ENCODE measurements at places on chromosomes 2 and 18.

- DNase-seq: no peak
These were observed 10.1 kb downstream of the SERPINB8 start for GRCh38 chr18:63980027-63980426.

DNA sequence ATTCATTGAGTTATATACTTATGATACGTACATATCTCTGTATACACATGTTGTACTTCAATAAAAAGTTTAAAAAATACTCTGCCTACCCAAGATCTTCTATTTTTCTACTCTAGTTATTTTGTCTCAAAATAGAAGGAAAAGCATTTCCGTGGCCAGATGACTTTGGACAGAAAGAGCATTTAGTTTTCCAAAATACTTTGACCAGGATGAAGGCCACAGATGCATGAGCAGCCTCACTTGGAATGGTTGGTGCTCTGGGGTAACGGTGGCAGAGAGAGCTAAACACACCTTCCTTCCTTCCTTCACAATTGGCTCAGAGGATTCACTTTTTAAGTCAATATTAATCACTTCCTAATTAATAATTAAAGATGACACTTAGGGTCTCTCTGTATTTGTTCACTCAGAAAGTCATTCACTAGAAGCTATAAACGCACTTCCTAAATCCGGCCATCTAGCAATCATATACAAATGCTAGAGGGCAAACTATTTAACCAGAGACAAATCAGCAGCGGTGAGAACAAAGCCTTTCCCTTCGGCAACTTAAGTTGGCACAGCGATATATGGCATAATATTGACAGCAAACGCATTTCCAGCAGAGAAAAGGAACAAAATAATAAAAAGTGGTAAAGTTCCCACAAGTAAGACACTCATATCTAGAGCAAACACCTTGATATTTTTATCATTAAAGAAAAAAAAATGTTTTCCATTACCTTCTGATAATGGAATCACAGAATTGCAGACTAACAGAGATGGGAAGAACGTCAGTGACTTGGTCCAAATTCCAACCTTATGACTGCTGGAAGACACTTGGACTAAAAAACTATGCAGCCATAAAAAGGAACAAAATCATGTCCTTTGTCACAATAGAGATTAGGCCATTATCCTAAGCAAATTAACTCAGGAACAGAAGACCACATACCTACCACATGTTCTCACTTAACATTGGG, 55.9 kb upstream of the NARS1 start:
- DNase-seq: no peak

GRCh38 chr2:134703426-134703825, 15.4 kb downstream of the TMEM163 start:
- DNase-seq: no peak

- DNase-seq: no peak
These were observed 145.4 kb downstream of the DCDC2C start for GRCh38 chr2:3848776-3849175.

DNA sequence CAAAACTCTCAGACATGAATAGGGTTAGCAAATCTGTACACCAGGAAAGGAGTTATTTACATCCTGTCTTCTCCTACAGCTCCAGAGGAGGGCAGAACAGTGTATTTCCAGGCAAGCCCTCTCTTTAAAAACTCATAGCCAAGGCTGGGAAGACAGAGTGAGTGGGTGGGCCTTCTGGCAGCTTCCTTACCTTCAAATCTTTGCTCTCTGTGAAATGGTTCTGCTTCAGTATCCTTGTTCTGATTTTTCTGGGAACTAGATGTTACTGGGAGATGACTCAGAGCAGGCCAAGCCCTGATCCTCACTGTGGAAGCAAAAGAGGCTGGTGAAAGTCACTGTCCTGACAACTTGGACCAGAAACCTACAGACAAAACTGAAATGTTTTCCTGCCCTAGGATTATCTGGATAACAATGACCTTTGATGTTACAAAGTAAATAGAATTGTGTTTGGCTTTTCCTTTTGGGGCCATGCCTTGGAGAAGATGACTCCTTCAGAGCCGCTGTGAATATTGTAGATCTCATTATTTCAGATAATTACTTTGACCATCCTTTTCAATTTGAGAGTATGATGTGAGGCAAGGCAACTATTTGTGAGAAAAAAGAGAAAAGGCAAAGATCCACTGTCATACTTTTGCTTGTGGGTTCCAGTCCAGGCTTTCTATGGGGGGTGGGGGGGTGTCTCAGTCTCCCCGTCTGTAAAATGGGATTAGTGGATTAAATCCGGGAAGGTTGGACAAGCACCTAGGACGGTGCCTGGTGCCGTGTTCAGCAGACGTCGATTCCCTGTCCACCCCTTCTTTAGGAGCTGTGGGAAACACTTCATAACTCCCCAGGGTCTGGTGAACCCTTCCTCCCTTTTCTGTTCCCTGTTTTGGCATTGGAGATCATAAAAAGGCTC, 644 bp upstream of the QPCT start:
- DNase-seq: no peak

- no peak for DNase-seq
These were observed 16.4 kb upstream of the MARCHF7 start for GRCh38 chr2:159695795-159696448.

GRCh38 chr2:11802782-11803191, 56.4 kb downstream of the LPIN1 start:
- DNase-seq: no peak

DNA sequence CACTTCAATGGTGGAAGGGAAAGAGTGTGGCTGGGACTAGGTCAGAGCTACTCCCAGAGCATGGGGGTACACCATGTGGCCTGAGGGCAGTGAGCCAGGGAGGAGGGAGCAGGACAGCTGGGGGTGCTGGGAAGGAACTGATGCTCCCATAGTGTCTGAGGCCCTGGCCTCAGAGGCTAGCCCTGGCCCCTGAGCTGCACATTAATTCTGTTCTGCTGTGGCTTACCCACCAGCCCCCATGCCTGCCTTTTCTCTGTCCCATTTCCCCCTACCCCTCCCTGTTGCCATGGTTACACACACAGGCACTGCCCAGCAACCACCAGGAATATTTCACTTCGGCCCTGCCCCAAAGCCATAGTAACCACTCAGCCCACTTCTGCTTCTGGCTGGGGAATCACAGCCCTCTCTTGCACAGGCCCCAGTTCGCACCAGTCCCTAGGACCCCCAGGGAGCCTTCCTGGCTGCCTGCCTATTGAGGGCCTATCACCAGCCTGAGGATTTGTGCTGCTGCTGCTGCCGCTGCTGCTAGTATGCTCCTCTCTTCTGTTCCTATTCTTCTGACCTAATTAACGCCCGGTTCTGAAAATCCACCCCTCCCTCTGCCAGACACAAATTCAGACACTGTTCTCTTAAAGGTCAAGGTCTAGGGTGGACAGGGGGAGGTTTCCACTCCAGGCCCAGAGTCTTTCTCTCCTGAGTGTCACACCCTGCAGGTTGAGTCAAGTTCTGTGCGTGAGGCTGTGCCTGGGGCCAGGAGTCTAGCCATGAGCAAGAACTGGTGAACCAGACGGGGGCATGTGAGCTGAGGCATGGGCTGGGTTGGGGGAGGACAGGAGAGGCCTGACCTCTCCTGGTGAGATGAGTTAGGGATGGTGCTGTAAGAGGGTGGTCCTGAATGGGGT, 87.1 kb upstream of the MCFD2 start:
- no peak for DNase-seq

GRCh38 chr2:195445639-195446038, 211.4 kb upstream of the SLC39A10 start:
- DNase-seq: no peak

DNA sequence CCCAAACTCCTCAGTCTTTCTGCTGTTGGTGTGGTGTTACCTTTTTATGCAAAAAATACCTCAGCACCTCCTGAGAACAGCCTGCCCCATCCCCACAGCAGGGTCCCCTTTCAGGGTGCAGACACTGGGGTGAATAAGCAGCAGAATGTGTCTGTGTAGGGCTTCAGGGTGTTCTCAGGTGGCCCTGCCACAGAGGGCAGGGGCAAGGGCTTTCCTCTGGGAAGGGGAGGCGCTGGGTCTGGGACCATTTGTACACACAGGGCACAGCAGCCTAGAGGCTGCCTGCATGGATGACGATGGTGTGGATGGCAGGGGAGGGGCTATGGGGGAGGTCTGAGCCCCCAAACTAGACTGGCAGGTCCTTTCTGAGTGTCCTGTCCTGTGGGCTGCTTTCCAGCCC, 2.6 kb downstream of the HAAO start:
- DNase-seq: no peak

DNA sequence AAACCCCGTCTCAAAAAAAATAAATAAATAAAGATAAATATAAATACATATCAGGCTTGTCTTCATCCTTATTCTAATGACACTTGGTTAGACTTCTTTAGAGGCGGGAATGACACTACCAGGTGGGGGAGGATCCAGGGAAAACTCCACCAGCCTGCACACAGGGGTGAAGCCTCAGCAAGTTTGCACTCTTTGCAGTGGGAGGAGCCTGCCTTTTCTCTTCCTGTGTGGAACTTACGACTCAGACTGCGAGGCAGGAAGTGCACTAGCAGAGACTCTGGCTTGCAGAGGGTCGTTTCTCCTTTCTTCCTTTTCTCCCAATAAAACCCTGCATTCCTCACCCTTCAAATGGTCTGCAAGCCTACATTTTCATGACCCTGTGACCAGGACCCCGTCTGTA, 153.6 kb upstream of the CBLN2 start:
- DNase-seq: no peak

DNA sequence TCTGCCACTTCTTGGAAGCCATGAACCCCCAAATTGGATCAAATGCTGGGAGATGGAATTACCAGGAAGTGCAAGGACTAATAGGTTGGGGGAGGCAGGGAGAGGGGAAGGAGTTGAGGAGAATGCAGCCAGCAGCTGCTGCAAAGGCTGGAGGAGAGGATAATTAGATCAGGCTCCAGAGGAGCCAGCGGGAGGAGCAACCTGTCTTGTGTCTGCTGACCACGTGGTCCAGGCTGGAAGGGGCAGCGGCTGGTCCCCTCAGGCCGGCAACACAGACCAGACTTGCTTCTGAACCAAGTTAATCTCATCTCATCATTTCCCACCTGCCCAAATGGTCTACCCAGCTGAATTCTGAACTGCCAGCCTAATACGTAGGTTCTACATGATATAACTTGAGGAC, 68.3 kb downstream of the MRO start:
- no peak for DNase-seq

- DNase-seq: no peak
These were observed 420.6 kb upstream of the UBE2E3 start for GRCh38 chr2:180559771-180560170.

- no peak for DNase-seq
These were observed 8.5 kb downstream of the RAX start for GRCh38 chr18:59264651-59265245.

- no peak for DNase-seq
These were observed 337.4 kb upstream of the PIK3C3 start for GRCh38 chr18:41617647-41618046.

GRCh38 chr2:200614249-200614648, 28.4 kb downstream of the AOX1 start:
- no peak for DNase-seq

DNA sequence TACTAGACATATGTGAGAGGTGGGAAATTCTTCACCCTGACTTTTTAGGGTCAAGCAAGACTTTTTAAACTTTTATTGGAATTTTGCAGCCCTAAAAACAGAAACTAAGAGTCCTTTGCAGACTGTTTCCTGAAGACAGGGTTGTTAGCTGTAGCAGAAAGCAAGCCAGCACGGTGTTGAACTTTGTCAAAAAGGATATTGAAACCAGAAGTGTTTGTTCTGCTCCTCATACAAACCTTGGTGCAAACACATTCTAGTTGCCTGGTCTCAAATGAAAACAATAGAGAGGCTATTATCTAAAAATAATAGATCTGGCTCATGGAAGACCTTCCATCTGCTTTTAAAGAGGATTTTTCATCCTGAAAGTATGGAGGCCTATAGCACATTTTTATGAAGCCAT, 65.8 kb upstream of the IGFBP5 start:
- DNase-seq: no peak

GRCh38 chr18:71743634-71744033, 800.5 kb downstream of the CBLN2 start:
- no peak for DNase-seq

- no peak for DNase-seq
These were observed 824.9 kb downstream of the DCDC2C start for GRCh38 chr2:4528246-4528645.

GRCh38 chr2:104804148-104804890, 49.6 kb upstream of the POU3F3 start:
- no peak for DNase-seq

DNA sequence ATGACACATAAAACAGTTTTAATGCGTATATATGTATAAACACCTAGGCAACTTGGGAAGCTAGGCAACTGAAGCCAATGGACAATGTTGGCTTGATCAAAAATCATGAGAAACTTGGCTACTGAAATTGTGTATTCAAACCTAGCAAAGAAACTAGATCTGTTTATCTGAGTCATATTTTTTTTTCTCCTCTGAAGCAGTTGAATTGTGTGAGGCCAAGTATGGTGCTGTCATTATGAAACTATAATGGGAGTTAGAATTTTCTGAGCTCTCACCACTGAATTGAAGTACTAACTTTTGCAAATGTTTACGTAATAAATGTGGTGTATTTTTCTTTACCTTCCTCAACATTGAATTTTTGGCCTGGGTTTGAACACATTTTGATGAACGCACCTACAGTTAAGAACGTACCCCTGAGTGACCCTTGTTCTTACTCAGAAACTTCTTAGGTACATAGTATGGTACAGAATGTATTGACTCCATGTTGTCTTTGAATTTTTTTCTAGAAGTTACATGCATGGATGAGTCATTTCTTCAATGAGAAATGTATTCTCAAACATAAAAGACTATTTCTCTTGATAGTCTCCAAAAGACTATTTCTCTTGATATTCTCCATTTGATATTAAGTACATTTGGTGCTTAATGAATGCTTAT, 23.8 kb downstream of the CD28 start:
- DNase-seq: no peak

GRCh38 chr2:126914811-126915500, 16.3 kb downstream of the TEX51 start:
- no peak for DNase-seq

- no peak for DNase-seq
These were observed 133.9 kb downstream of the ARHGAP15 start for GRCh38 chr2:143263066-143263625.

DNA sequence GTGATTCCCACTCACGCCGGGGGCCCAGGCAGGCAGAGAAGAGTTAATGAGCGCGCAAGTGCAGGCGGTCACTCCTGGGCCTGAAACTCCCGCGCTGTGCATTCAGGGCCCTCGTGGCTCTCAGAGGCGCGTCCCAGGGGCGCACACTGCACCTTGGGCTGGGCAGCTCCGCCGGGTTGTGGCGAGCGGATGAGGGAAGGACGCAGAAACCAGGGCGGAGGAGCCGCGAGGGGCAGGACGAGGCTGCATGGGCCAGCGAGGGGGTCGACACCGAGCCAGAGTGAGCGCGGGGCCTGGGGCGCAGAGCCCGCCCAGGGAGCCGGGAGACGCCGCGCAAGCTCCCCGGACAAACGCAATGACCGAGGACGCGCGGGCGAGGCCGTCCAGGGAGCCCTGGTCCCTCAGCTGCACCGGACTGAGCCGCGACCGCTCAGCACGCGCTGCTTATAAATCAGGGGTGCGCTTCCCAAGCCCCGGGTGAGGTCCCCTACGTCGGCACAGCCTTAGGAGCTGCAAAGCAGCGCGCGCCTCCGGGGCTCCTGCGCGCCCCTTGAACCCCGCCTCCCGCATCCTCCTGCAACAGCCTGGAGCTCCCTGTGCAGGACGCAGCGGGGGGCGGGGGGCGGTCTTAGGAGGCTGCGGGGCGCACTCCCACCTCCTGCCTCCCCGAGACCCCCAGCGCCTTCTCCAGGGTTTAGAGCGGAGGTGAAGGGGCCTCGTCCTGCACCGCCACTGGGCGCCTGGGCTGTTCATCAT, 180.2 kb upstream of the ALKAL2 start:
- DNase-seq: no peak

All from NCI-H187 (cell line).